ENCODE measurements at places on chromosomes 5 and 9. TPM values are rescaled to one million over a fixed set of nuclear protein-coding genes. Genes with fewer than 3 reads are reported as not detected.

DNA sequence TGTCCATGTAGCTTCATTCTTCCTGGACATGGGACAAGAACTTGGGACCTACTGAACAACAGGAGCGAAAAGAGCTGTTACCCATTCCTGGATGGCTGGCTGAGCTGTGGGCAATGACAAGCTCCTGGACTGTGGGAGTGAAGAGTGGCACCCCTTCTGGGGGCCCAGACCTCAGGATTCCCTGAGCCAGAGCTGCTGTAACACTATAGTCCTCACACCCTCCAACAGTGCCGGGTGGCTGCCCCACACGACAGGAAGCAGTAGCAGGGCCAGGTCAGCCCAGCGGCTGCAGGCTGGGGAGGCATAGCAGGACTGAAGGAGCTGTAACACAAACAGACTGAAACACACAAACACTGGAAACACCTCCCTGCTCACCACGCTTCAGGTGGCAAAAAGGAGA, 169.7 kb upstream of the IRX2 start:
- DNase-seq, result no peak

DNA sequence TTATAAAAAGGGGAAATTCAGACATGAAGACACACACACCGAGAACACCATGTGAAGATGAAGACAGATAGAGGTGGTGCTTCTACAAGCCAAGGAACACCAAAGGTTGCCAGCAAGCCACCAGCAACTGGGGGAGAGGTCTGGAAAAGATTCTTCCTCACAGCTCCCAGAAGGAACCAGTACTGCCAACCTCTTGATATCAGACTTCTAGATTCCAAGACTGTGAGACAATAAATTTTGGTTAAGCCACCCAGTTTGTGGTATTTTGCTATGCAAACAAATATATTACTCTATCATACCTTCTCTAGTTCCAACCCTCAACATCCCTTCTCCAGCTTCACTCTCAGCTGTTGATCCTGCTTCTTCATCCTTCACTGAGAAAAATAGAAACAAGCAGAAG, 451.1 kb downstream of the EBF1 start:
- no peak for DNase-seq

GRCh38 chr9:134399435-134400056, 73.3 kb downstream of the RXRA start:
- DNase-seq, result no peak

COL23A1 gene
- 4.6 TPM for total RNA-seq

DNA sequence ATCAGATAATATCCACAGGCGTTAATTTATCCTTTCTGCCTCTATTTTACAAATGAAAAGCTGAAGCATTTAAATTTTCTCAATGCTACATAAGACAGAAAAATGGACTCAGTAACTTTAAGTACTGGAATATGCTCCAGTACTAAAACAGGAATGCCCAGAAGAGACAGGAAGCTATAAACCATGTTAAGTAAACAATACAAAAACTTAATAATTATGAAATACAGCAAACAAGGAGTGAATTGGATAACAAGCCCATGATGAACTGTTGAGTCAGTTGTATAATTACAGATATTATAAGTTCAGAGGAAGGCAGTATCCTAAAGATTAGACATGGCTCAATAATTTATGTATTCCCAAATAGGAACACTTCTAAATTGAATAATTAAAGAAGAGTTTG, 148.5 kb downstream of the CHSY3 start:
- DNase-seq, result no peak

- DNase-seq, result no peak
Measured at GRCh38 chr9:132591751-132592314, 9.4 kb downstream of the BARHL1 start.

DNA sequence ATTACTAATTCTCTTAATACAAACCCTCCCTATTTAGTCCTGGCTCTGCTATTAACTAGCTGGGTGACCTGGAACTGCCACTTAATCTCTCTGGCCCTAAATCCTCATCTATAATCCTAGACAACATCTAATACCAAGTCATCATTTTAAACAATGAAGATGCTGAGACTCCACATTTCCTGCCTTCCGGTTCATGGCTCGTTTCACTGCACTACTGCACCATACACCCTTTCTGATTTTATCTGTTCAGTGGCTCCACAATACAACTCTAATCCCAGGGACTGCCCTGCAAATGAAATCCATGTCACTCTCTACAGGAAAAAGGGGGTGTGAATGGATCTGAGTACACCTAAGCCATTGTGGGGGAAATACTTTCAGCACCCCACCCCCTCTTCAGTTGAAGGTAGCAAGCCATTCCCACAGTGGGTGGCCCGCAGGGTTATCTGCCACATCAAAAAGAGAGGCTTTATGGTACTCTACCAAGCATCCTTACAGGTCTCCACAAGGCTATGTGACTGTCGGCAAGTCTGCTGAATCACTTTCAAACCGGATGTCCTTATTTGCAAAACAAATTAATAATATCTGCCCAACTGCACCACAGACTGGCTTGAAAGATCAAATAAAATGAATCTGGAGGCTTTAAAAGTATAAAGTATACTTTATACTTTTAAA, 89.5 kb downstream of the EPB41L4A start:
- DNase-seq, result no peak

DMRT3 gene
- total RNA-seq, result not detected

DNA sequence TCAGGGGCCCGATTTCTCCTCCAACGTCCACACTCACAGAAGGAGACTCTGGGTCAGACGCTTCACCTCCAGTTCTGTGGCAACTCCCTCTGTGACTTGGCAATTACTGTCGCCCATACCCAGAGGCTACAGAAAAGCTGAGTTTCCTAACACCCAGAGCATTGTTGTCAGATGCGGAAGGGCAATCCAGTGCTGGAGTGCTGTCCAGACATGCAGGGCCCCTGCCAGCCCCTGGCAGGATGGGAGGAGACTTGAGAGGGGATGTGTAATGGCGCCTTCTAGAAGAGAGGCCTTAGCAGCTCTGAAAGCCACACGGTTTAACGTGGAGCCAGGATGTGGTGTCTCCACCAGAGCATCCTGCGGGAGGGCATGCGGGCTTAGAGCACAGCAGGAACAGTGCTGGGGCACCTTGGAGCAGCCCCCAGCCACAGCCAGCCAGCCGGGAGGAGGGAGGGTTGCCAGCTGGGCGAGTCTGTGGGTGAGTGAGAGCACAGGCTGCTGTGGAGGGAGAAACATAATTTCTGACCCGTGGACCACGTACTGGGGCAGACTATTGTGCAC, 139.4 kb upstream of the IRX1 start:
- DNase-seq, result no peak

All from skin of body (tissue), 3 donors.